ENCODE measurements at places on chromosomes 7 and 10. TPM values are rescaled to one million over a fixed set of nuclear protein-coding genes. Genes with fewer than 3 reads are reported as not detected.

- no peak for DNase-seq
Measured at GRCh38 chr10:85580585-85580984, 786.0 kb downstream of the GRID1 start.

DNA sequence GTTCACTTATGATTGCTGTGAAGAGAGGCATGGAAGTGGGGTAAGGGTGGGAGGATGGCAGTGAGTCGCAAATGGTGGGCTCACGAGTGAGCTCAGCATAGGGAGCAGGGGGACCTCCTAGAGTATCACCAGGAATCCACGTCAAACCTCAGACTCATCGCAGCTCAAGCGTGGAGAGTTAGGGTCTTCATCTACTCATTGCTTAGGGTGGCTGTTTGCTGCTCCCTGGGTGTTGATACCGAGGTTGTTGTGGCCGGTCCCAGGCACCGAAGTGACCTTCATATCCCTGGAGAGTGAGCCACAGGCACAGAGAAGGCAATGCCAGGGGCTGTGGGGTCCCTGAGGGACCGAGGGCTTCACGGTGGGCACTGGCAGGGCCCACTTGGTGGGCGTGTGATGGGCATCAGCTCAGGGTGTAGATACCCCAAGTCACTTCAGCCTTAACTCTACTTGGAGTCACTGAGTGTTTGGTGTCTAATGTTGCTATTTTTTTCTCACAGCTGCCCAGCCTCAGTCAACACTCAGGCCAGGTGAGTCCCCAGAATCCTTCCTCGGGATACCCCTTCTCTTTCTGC lies 16.8 kb downstream of the DMBT1 start:
- DNase-seq: no peak

DNA sequence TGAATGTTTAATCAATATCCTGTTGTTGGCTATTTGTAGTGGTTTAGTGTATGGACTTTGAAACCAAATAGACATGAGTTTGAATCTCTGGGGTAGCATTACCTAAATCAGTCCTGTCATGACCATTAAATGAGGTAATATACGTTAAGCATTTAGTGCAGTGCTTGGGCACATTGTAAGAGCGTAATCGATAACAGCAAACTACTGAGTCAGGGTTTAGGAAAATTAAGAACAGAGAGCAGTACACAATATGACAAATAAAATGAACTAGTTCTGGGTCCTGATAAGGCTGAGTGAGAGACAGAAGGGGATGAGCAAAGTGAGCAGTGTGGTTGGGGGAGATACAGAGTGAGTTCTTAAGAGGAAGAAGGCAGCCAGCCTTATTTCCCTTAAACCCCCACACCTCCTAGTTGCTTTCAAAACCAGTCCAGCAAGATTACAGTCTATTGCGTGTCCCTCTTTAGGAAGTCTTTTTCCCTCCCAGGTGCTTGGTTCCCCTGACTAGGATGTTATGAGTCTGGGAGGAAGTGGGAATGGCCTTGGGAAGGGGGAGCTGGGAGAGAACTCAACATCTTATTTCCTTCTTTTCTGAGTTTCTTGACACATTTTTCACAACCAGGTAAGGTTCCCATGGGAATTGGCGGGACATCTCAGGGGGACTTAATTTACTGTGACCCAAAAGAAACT lies 171.0 kb downstream of the SND1 start:
- DNase-seq: no peak

- DNase-seq: no peak
Measured at GRCh38 chr7:108034586-108034985, 31.6 kb upstream of the LAMB1 start.

The C10orf95 gene
- not detected for total RNA-seq

- DNase-seq: no peak
Measured at GRCh38 chr7:53541475-53541874, 506.0 kb downstream of the POM121L12 start.

- DNase-seq: no peak
Measured at GRCh38 chr10:129939416-129940275, 24.4 kb downstream of the EBF3 start.

GRCh38 chr7:27925573-27926201 lies 185.7 kb downstream of the TAX1BP1 start:
- no peak for DNase-seq

DNA sequence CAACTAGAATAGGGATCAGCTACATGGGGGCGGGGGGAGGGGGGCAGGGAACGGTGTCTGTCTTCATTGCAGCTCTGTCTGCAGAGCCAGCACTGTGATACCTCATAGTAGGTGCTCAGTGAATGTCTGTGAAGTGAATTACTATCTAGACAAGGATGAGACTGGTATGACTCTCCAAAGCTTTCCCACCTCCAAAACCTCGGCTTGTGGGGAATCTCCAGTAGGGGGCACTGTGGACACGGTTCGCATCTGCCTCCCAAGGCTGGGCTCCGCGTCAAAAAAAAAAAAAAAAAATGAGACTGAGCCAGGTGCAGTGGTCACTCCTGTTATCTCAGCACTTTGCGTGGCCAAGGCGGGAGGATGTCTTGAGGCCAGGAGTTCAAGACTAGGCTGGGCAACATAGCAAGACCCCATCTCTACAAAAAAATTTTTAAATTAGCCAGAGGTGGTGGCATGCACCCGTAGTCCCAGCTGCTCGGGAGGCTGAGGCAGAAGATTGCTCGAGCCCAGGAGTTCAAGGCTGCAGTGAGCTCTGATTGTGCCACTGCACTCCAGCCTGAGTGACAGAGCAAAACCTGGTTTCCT lies 9.6 kb downstream of the TRIM56 start:
- no peak for DNase-seq

- DNase-seq: no peak
Measured at GRCh38 chr10:98030991-98031431, 590 bp upstream of the CRTAC1 start.

All from urinary bladder (tissue), 4 donors.